ENCODE measurements at places on chromosomes 2 and 18.

GRCh38 chr18:3624935-3625741 is 175.2 kb downstream of the TGIF1 start:
- no peak for DNase-seq

DNA sequence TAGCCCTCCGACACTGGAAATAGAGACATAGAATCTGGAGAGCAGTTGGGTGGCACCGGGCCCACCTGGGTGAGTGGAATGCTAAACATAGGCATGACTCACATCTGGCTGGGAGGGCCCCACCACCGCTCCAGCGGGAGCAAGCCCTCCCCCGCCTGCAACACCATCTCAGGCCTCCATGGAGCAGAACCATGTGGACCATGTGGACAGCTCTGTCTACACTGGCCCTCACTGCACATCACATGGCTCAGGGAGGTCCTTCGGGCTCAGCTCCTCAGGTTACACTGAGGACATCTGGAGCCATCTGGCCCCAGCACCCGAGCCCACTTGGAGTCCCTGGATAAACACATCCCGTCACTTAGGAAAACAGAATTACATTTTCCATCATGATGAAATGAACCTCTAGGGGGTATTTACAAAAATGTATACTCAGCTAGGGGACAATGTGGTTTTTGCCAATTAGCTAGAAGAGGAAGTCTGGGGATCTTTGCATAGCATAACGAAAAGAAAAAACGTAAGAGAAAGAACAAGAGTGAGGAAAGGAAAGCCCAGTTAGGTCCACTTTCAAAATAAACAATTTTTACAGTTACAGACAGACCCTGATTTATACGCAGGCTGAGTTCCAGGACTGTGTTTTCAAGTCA is 30.7 kb upstream of the MLPH start:
- DNase-seq: no peak

- no peak for DNase-seq
These were observed 49.5 kb upstream of the ACYP2 start for GRCh38 chr2:54065891-54066290.

DNA sequence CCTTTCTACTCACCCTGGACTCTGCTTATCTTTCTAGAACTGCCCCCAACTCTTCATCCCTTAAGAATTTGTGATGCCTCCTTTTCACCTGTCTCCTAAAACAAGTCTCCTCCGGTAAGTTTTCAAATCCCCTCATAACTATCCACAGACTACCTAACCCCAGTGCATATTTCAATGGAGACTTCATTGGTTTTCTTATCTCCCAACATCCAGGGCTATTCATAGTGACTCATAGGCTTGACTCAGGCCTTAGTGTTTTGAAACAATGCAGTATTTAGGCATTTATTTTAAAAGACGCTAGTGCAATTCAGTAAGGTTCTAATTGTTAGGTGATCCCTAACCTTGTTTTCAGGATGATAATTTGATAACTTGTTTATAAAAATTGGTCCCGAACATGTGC is 399.2 kb downstream of the CPS1 start:
- no peak for DNase-seq

DNA sequence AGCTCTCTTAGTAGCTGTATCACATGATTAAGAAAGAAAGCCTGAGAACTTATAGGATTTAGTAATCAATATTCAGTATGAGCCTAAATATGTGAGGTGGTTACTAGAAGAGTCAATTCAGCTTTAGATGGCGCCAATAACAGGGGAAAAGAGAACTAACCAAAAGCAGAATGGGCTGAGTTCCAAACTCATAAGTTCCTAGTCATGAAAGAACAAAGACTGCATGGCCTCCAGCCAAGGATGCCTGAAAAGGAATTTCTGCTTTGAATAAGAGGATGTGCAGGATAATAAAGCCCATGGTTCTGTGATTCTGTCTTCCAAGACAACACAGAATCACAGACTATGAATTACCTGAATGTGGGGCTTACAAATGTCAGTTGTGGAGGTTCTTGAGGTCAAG is 196.5 kb downstream of the SATB2 start:
- DNase-seq: no peak

DNA sequence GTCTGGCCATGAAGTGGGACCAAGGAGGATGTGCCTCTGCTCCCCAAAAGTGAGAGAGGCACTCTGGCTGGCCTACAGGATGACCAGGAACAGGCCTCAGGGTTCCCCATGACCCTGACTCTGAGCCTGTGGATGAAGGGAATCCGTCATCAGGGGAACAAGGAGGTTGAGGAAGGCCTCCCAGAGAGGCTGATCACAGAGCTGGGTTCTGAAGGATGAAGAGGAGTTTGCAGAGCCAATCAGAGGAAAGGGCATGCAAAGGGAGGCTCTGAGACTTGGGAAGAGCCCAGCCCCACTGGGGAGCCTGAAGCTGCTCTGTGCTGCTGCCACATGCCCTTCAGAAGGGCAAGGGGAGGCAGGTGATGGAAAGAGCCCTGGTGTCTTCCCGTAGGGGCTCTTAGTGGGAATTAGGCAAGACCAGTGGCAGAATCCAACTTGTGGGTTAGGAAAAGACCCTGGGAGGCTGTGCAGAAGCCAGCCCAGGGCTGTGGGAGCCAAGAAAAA is 141.3 kb upstream of the ID2 start:
- DNase-seq: no peak

DNA sequence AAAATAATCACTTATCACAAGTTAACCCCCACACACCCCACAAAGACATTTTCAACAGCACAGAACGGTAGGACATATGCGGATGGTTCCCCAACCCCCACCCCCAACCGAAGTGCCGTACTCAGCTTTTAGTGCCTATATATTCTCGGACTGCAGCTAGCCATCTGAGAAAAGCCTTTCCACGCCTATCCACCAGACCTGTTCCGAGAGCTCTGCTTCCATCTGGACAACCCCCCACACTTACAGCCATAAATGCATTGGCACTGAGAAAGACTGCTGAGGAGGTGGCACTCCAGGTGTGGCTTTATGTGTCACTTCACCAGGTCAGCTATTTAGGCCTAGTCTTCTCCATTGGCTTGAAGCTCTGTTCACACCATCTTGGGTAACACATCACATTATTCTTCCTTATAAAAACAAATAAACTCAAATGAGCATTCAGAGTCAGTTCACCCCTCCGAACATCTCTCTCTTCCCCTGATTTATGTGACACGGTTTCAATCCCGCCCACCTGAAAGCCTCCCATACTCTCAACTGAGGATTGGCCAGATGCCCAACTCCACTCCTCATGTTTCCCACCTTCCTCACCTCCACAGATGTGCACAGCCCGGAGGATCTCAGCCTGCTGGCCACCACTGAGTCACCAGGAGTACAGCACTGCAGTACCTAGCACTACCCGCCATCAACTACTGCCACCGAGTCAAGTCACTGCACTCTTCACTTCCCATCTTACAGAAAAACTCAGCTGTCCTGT is 127.4 kb downstream of the CACNB4 start:
- DNase-seq: no peak

DNA sequence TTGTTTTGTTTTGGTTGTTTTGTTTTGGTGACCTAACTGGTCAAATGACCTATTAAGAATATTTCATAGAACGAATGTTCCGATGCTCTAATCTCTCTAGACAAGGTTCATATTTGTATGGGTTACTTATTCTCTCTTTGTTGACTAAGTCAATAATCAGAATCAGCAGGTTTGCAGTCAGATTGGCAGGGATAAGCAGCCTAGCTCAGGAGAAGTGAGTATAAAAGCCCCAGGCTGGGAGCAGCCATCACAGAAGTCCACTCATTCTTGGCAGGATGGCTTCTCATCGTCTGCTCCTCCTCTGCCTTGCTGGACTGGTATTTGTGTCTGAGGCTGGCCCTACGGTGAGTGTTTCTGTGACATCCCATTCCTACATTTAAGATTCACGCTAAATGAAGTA is at the start of gene TTR:
TTR (plus strand) TSS at position 250 of the 400 bp plus-strand sequence; CDS start at position 276, 26 bp downstream.
- no peak for DNase-seq

DNA sequence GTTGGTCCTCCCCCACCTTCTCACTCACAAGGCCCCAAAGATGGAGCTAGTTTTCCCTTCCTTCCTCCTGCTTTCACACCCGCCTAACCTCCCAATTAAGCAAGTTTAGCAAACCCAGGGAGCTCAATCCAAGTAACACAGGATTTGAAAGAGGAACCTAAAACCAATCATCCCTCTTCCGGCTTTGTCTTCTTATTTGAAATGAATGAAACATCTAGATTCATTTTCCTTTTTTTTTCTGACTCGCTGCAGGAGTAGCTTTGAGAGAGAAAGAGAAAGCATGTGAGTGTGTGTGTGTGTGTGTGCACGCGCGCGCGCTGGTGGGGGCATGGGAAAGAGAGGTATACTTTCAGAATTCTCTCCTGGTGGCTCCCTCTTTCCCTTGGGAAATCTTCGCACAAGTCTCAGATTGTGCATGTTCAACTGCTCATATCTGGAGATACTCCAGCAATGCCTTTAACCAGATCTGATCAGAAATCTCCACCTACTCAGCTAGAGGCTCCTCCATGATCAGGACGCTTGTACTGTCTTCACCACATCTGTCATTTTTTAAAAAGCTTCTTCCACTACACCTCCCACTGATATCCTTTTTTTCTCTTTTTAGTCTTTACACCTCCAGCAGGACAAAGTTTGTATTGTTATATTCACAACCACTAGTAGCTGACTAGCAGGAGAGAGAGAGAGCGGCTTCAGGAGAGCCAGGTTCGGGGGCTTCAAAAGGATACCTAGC is 1.7 kb downstream of the SLC8A1 start:
- DNase-seq: no peak

DNA sequence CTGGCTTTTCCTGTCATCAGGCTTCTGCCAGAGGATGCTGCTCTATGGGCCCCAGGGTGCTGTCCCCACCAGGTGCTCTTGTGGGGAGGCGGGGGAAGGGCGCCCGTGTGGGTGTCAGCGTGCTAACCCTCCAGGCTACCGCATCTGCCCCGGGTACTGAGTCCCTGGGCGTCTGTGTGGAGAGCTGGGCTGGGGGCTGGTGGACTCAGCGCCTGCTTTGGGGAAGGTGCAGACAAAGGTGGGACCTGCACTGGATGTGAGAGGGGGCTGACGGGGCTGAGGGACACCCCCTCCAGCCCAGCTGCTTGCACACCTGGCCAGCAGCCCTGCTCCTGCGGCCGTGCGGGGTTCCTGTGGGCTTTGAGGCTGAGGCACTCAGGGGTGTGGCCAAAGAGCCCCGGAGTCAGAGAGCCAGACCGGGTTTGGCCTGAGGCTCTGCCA is 120.7 kb upstream of the PXDN start:
- no peak for DNase-seq

DNA sequence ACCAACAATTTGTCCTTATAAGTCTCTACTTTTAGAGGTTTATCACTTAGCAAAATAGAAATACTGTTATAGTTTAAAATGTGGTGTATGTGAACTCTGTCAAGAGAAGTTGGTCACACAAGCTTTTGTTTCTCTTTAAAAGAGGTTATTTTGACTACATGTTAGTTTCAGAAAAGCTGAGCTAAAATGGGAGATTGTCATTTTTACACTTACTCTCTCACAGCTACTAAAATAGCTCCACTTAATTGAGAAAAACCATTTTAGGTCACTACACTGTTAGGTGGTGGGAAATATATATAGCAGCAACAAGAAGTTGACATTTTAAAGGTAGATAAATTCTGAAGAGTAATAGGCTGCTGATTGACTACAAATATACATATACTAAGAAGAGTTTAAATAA is 161.5 kb upstream of the KCNJ3 start:
- DNase-seq: no peak

- no peak for DNase-seq
These were observed 83.8 kb downstream of the DOCK10 start for GRCh38 chr2:224958462-224958857.

GRCh38 chr2:68925295-68925896 is 27.3 kb downstream of the GKN2 start:
- DNase-seq: peak; percentile 80

GRCh38 chr2:200617156-200618053 is 31.6 kb downstream of the AOX1 start:
- DNase-seq: no peak

DNA sequence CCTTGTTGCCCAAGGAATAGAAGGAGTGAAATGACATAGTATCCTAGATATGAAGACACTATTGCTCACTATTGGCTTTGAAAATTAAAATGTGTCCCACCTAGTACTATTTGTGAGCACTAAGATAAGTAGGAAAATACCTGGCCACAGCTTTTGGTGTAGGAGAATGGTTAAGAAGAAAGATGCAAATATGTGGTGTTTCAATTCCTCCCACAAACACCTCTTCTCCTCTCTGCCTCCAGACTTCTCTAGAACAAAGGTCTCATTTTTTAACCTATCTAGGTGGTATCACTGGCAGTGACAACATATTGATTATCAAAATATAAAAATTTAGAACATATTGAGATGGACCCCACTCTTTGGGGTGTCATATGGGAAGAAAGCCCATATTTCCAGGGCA is 929.9 kb upstream of the FANCL start:
- no peak for DNase-seq

DNA sequence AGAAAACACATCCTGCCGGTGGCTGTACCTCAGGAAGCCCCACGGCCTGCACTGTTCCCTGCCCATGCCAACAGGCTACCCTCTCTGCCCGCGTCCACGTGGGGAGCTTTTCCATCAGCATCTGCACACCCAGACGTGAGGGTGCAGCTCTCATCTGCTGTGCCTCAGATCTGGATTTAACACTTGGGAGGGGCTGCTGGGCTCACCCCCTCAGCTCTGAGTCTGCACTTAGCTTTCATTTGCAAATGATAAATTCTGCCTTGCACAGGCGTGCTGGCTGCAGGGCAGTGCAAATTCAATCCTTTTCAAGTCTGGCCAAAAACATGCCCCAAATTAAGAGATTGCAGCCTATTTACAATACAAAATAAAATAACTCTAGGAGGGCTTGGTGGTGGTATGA is 245.7 kb downstream of the TWIST2 start:
- DNase-seq: no peak

- no peak for DNase-seq
These were observed 427.3 kb downstream of the THSD7B start for GRCh38 chr2:137192366-137193310.
